ENCODE measurements at places on chromosomes 2 and 18.

- no peak for DNase-seq
Observed at GRCh38 chr2:181264001-181264400, 193.2 kb upstream of the ITGA4 start.

DNA sequence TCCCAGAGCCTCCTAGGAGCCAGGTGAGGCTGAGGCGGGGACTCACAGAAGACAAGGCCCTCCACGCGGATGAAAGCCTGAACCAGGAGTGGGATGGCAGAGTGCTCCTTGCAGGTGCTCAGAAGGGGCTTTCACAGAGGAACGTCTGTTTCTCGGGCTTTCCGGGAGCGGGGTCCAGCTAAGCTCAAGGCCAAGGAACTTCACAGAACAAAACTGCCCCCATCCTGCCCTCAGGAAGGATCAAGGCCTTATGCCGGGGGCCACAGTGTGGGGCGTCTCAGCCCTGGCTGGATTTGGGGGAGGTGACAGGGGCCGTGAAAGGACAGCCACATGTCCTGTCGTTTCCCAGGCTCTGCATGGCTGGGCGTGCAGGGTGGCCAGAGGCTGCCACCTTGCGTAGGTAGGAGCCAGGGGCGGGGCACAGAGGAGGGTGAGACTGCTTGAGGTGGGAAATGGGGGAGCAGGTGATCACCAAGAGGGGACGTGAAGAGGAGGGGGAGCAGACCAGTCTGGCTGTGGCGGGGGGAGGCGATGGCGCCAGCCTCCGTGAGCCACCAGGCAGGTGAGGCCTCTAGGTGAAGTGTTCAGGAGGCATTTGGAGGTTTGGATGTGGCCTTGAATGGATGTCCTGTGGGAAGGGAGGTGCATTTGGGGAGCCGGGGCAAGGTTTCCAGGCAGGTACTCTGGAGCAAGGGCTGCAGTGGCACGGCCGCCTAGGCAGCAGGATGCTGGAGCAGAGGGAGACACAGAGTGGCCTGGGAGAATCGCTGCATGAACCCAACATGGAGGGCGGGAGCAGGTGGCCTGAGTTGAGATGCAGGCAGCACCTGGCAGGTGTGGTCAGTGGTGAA, 79.1 kb downstream of the TWIST2 start:
- DNase-seq: no peak

- DNase-seq: no peak
Observed at GRCh38 chr2:236834284-236834683, 251.4 kb upstream of the COPS8 start.

GRCh38 chr2:205698286-205699268, 16.3 kb downstream of the NRP2 start:
- no peak for DNase-seq

DNA sequence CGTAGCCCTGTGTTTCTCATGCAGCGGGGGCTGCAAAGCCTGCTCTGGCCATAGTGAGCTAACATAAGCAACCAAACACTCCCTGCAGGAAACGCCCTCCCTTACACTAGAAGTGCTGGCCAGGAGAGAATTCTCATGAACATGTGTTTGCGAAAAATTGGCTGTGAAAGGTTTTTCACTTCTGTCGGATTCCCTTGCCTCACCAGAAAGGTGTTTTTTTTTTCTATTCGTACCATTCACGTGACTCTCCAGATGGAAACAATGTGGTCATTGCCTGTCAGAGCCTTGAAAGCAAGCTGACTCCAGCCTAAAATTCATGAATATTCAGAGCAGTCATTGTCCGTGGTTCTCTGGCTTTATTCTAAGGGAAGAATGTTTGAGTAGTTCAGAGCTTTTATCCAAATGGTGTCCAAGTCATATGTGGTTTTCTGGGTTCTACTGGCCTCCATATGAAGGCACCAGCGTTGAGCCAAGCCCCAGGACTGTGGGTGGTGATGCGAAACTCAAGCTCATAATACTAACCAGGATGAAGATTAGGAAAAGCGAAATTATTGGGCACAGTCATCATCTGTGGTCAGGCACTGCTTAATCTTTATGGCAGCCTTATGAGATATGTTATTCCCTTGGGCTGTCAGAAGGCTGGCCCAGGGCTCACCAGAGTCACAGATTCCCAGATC, 236.4 kb downstream of the ALPK2 start:
- DNase-seq: peak; percentile 16

GRCh38 chr2:240733803-240734495, 42.3 kb downstream of the AQP12A start:
- no peak for DNase-seq

DNA sequence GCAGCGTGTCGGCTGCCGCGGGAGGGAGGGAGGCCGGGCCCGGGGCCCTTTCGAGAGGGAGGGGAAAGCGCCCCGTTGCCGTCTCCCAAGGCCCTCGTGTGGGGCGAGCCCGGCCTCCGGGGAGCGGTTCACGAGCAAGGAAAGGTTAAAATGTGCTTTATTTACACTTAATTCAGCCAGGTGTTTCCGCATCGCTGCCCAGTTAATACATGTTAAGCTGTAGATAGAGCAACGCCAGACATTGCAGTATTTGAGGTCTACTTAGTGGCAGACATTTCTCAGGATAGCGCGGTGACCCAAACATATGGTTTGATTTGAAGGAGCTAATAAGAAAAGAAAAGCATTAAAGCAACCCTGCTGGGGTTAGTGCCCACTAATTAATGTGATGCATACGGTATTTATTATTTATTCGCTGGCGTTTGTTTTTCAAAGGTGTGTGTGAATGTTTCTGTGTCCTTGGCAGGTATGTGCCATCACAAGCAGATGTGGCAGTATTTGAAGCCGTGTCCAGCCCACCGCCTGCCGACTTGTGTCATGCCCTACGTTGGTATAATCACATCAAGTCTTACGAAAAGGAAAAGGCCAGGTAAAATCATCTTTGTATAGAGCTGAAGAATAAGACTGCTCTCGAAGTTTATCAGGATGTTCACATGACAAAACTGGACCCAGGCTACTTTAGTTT, 571 bp downstream of the EEF1B2 start:
- peak; percentile 69 for DNase-seq

- no peak for DNase-seq
Observed at GRCh38 chr2:97691166-97691565, 21.7 kb downstream of the C2orf92 start.

GRCh38 chr2:43846140-43846793, 7.5 kb downstream of the ABCG8 start:
- no peak for DNase-seq

GRCh38 chr2:15953891-15954680, 13.7 kb downstream of the MYCN start:
- DNase-seq: no peak

DNA sequence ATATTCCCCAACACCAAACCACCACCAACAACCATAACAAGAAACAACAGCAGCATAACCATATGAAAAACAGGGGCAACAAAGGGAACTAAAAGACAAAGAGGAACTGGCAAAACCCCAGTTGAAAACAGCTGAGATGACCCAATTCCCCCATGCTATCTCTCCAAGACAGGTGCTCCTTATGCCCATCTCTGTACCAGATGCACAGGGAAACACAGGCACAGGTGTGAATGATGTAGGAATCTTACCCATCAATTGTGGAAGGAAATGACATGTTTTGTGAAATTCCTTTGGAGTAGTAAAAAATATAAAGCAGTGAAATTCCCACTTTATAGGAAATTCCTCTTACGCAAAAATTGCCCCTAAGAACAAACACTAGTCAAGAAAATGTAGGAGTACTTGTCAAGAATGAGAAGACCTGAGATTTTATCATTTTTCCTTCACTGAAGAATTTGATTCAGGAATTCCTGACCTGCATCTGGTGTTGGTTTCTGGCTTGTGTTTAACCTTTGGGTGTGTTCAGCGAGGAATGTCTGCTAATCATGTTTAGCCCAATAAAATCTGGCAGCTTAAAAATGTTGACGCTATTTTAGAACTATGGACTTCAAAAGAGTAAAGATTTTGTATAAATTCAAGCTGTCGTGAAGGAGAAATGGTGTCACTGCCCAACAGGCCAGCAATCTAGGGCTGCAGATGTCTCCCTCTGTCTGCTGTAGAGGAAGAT, 67.7 kb upstream of the ARHGAP28 start:
- no peak for DNase-seq

DNA sequence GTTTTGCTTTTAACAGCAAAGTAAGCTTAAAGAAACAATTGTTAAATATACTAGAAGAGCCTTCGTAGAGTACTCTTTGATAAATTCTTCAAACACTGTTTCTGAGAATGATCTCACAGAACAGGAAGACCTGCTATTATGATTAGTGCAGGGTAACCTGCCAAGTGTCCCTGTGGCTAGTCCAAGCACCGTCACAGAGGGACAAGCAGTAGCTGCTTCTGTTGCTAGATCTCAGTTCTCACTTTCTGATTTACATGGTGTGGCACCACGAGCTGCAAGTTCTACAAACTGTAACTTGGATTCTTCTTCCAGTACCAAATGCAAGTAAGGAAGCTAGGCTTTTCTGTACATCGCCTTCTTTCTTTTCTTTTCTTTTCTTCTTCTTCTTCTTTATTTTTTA, 121.5 kb downstream of the PIEZO2 start:
- DNase-seq: no peak

GRCh38 chr2:20185176-20186022, 39.5 kb downstream of the SDC1 start:
- DNase-seq: no peak

- DNase-seq: no peak
Observed at GRCh38 chr2:38033646-38034045, 42.3 kb downstream of the CYP1B1 start.

DNA sequence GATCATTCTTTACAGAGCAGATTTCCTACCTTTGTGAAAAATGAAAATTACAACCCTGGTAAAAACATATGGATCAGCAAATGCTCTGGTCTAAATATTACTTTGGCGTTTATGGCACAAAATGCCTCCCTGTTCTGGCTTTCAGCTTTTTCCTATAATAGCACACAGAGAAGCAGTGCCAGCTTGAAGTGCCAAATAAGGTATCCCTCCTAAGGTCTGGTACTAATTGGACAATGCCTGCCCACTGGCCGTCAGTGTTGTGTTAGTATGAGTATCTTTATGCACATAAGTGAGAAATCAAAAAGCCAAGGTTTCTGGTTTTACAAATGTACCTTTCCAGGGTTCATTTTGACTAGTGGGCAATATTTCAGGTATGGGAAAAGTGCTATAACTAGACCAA, 1293.7 kb upstream of the FAM98A start:
- no peak for DNase-seq

DNA sequence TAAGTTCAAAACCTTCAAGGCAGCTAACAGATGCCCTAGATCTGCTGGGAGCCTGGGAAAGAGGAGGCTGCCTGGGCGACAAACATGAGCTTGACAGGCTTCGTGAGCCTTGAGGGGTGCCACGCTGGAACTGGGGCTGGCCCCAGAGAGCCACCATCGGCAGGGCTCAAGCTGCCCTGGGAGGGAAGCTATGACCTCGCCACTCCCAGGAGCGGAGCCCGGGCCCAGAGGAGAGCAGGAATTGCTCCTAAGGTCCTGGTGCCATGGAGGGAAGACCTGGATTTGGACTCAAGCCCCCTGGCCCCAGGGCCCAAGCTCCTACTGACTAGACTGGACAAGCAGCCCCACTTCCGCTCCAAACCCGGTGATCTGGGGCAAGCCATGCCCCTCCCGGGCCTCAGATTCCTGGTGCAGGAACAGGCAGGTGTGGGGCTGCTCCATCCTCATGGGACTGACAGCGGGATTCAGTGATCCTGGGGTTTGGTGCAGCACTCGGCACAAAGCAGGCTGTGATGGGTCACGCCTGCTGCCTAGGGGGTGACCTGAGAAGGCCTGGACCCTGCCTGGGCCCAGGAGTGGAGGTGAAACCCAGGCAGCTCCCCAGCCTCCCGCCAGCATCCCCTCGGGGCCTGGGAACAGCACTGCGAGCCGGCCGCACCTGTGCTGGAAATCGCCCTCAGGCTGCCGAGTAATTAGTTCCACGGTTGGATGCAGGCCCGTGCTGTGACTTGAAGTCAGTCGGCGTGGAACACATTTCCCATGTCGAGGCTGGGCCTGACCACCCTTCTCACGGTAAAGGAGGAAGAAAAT, 246.9 kb downstream of the NDUFA10 start:
- DNase-seq: no peak

- no peak for DNase-seq
Observed at GRCh38 chr2:22290302-22290701, 1094.7 kb upstream of the KLHL29 start.

GRCh38 chr2:95031726-95032116, 6.2 kb downstream of the MAL start:
- no peak for DNase-seq

GRCh38 chr2:105712981-105713596, 31.6 kb upstream of the NCK2 start:
- peak; percentile 59 for DNase-seq

DNA sequence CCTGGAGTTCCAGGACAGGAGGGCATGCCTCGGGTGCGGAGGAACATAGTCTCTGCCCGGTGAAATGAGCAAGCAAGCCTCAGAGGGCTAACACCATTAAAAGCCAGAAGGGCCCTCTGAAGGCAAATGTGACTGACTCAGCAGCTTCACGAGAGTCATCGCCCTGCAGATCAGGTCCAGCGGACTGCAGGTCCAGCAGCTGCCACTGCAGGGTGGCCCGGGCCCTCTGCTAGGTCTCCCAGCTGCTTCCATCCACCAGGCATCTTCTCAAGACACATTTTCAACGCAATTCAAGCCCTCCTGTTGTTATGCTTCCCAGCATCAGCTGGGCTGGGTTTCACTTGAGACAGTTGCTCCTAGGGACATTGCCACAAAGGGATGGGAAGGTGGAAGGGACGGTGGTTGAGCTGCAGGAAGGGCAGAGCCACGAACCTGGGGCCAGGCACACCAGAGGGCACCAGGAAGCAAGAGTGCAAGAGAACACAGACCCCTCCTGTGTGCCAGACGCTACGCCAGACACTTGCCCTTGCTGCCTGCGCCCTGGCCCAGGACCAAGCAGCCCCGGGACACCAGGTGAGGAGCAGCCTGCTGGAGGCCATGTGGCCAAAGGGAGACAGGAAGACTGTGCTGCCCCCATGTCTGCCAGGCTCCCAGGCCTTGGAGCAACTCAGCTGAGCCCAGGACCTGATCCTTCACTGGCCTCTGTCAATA, 173.0 kb downstream of the HDAC4 start:
- DNase-seq: peak; percentile 68

Data from foreskin fibroblast (primary cell).